ENCODE measurements at places on chromosomes 1 and 21. TPM values are rescaled to one million over a fixed set of nuclear protein-coding genes. Genes with fewer than 3 reads are reported as not detected.

The LCE1B gene
- polyA plus RNA-seq = not detected

The SPRR1A gene
- not detected for polyA plus RNA-seq

The HSPG2 gene
- polyA plus RNA-seq = 140 TPM

The JMJD4 gene
- polyA plus RNA-seq = 18.9 TPM

The TNNI3K gene
- polyA plus RNA-seq = 1.0 TPM

The PTGS2 gene
- polyA plus RNA-seq = 2.6 TPM

DNA sequence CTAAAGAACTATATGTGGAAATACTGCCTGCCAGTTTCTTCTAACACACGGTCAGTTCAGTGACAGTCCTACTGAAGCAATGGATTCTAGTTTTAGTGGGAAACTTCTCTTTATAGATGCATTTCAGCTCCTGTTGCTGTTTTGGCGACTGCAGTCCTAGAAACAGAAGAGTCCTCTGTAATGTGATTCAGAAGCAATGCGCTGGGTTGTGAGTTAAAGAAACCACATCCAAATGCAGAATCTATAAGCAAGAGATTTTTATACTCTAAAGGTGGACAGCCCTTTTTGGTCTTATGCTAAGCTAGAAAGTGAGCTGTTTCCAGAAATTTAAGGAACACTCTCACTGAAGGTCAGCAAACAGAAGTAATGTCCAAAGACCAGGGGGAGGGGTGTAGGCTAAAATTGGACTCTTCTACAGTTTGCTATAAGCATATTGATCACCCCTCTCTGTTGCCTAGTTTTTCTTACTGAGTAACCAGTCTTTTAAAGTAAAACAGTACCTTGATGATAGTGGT is 30.8 kb downstream of the DUSP10 start:
- no peak for DNase-seq

DNA sequence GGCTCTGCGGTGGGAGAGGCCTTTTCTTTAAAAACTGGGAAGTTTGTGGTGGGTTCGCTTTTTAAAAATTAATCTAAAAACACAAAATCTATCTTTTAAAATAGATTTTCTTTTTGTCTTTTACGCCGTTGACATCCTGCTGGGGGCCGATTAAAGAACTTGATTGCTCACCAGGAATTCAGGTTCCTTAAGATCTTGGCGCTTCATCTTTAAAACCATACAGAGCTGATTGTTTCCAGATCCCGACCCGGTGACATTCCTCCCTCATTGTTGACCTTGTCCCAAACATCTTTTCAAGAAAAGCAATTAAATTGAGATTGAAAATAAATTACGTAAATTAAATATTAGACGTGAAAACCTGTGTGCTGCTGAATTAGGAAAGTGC is 546 bp upstream of the ZNF697 start:
- DNase-seq = no peak

DNA sequence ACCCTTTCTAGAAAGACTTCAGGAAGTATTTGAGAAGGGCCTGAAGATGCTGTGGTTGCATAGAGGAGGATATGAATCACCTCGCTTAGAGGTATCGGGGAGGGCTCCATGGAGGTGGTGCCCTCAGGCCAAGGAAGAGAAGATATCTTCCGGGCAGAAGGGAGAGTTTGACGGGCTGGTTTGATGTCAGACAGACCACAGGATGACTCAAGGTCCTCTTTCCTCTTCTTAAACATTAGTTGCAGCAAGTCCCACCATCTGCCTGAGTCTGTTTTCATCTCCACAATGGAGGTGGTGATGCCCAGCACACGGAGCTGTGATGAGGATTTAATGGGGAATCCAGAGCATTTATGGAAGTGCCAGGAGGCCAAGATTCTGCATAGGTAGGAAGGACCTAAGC is 25.1 kb upstream of the RUNX3 start:
- no peak for DNase-seq

DNA sequence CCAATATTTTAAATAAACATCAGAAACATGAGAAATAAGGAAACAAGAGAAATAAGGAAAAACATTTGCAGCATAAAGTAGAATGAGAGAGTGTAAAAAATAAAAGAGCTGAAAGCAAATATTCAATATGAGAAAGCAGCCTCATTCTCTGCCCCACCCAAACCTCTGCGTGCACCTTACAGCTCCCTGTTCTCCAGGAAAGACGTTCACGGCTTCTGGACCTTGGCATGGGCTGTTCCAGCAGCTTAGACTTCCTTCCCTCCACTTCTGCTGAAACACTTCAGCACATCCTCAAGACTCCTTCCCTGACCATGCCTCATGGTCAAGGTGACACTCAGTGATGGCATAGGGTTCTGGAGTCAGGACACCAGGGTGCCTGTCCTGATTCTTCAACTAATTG is 23.3 kb downstream of the ALPL start:
- DNase-seq = no peak

DNA sequence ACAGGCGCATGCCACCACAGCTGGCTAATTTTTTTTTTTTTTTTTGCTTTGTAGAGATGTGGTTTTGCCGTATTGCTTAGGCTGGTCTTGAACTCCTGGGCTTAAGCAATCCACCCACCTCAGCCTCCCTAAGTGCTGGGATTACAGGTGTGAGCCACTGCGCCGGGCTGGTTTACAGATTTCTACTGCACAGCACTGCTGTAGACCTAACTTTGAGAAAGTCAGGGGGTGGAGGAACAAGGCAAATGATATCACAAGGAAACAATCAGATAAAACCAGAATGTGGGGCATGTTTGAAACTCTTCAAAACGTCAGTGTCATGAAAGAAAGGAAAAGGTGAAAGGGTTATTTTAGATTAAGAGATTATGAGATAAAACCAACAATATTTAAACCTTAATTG is 45.3 kb downstream of the URB2 start:
- no peak for DNase-seq

GRCh38 chr1:41723786-41724185 is 194.9 kb downstream of the HIVEP3 start:
- no peak for DNase-seq

DNA sequence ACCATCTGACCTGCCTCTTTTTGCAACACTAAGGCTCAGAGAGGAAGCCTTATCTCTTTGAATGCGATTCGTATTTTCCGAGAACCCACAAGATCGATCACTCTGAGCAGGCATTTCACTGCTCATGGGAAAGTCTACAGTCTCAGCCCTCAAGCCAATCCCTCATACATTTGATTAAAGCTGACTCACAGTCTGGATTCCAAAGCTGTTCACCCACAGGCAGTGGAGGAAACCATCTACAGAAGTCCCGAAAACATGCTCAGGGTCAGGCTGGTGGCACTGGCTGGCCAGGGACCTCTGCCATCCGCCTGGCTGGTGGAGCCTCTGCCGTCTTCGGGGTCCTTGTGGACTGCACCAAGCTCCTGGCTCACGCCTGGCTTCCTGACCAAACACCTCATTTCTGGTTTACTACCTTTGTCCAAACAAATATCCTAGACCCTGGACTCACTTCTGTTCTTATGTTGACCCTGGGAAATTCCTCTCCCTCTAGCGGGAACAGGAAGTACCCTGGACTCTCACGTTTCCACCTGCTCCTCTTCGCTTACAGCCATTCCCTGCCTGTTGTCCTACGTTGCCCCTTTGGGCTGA is 650.0 kb downstream of the SMYD3 start:
- no peak for DNase-seq

- no peak for DNase-seq
Measured at GRCh38 chr1:62601457-62601856, 4.1 kb downstream of the ANGPTL3 start.

DNA sequence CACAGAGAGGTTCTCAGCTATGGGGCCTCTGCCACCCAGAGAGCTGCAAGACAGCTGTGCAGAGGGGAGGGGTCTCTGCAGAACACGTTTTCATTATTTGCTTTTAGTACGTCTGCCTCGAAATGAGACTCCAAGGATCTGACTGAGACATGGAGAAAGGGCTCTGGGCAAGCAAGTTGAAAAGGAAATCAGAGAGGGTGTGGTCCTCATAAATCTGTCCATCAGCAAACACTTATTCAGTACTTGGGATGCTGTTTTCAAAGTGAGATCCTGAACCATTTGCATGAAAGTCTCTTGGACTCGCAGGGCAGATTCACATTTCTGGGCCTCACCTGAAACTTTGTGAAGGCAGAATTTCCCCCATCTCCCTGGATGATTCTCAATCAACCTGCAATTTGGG is 197.4 kb upstream of the GALNT2 start:
- no peak for DNase-seq

GRCh38 chr1:178189814-178190213 is 95.9 kb downstream of the RASAL2 start:
- DNase-seq = no peak

GRCh38 chr1:221558396-221558795 is 183.5 kb downstream of the DUSP10 start:
- DNase-seq = no peak

DNA sequence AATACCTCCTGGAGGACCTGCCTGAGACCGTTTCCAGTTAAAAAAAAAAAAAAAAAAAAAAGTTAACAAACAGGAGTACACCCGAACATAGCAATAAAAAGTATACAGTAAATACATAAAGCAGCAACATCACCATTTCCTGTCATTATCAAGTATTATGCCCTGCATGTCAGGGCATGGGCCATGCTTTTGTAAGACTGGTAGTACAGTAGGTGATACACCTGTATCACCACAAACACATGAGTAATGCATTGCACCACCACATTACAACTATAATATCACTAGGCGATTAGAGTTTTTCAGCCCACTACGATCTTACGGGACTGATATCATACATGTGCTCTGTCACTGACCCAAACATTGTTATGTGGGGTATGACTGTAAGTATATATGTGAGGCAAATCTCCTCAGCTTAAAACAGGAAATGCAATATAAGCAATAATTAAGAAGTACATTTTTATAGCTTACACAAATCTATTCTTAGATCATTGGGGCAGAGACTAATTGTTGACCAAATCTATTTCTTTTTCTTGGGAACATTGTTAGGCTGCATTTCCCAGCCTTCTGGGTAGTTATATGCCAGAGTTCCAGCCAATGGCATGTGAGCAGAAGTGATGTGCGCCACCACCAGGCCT is 98.1 kb downstream of the PLD5 start:
- no peak for DNase-seq

DNA sequence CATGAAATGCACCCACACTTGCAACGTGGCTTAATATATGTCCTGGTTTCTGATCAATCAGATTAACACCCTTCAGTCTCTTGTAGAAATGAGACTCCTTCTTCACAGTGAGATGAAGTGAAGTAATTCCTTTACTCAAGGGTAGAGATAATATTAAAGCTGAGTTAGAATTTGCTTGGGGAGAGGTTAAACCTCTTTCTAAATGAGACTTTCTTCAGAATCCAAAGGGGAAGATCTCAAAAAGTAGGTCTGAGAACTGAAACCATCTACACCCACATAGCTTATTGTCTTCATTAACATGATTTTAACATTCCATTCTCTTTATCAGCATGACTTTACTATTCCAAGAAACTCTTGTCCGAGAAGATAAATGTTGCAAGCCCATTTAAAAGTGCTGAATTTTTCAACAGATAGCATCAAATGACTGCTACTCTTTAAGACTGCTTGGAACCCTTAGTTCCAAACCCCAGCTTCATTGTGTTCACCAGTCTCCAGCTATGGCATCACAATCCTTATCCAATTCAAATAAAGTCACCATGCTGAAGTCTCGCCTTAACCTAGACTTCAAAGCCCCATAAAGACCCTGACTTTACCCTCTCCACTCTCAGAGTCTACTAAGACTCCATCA is 19.2 kb upstream of the TRAF3IP3 start:
- no peak for DNase-seq

- DNase-seq = no peak
Measured at GRCh38 chr1:163477276-163477830, 155.6 kb downstream of the NUF2 start.

DNA sequence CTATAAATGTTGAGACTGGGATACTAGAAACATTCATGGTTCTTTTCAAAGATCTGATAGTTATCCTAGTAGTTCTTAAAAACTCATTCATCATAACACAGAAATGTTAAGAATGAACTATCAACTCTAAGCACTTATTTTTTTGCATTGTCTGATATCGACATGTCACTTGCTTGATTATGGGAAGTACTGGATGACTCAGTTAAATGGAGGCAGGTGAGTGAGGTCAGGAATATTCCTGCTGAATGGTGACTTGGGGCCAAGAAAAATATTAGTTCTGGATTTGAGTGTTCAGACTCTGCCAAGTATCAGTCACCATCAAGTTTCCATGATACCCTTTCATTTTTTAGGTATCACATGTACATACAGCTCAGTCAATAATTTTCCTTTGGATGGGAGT is 63.6 kb downstream of the NEK7 start:
- DNase-seq = no peak

DNA sequence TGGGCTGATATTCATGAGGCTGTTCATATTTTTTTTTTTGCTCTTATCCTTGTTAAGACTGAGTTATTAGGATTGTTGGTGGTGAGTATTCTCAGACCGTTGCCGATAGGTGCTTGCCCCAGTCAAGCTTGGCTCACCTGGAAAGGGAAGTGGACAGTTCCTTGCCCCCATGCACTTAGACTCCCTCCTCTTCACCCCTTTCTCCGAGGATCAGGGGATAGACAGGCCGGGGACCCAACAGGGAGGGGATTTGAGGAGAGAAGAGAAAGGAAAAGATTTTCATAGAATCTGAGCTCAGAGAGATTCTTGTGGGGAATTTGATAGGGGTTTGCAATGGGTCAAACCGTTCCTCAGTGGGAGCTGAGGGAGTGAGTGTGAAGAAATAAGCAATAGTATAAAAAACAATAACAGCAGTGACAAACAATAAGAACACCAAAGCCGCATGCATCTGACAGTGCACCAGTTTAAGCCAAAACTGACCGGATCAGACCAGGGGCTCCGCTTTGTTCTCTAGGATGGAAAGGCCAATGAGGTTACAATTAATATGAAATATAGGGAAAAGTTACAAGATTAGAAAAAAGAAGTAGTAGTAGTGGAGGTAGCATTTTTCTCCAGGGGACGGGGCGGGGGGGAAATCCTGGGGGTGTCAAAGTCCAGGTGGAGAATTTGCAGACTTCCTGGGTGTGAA is 8.9 kb downstream of the PAX7 start:
- DNase-seq = no peak

DNA sequence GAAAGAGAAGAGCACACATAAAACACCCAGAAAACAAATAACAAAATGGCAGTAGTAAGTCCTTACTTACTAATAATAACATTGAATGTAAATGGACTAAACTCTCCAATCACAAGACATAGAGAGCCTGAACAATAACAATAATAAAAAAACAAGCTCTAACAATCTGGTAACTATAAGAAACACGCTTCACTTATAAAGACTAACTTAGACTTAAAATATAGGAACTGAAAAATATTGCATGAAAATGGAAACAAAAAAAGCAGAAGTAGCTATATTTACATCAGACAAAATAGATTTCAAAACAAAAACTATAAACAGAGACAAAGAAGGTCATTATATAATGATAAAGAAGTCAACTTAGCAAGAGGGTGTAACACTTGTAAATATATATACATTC is 83.1 kb upstream of the LYPLAL1 start:
- DNase-seq = no peak

GRCh38 chr1:204113896-204114295 is 37.9 kb downstream of the ETNK2 start:
- DNase-seq = no peak

GRCh38 chr1:18569811-18570545 is 60.7 kb upstream of the PAX7 start:
- no peak for DNase-seq

GRCh38 chr1:200921571-200922110 is 26.9 kb downstream of the INAVA start:
- DNase-seq = no peak

GRCh38 chr21:44550807-44551206 is 498 bp downstream of the KRTAP10-2 start:
- no peak for DNase-seq

Data from right renal cortex interstitium (tissue), 3 donors.